NCI-H1436 treated with DMSO at 0.1 percent for 48 hours (cell line): ENCODE measurements at places on chromosomes 4 and X.

DNA sequence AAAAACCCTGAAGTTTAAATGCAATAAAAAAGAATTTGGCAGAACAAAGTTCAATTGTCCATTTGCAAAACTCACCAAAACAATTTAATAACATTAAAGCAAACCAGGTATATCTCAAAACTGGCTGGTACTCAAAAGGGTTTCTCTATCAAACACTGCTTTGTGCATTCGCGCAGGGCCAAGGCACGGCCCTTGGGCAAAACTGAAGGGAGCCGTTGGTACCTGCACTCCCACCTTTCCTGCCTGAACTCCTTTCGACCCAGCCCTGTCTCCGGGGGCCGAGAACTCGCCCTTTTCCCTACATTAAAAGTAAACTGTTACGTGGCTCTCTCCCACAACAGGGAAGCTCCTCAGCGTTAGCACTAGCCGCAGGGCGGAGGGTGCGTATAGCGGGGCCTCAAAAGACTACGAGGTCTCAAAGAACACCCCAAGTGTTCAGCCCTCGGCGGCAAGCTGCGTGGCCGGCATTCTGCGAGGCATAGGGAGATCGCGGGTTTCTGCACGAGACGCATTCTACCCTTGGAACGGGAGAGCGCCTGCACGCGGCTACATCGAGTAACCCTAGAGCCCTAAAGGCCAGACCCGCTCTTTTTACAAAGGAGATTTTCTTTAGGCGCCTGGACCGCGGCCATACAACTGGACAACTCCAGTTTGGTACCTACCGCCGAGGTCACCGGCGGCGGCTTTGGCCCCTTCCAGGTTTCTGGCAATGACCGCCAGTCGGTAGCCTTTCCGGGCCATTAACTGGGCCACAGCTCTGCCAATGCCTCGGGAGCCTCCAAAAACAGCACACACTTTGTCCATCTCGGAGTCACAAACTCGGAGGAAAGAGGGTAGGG, 550 bp downstream of the CBR4 start:
- DNase-seq = no peak

DNA sequence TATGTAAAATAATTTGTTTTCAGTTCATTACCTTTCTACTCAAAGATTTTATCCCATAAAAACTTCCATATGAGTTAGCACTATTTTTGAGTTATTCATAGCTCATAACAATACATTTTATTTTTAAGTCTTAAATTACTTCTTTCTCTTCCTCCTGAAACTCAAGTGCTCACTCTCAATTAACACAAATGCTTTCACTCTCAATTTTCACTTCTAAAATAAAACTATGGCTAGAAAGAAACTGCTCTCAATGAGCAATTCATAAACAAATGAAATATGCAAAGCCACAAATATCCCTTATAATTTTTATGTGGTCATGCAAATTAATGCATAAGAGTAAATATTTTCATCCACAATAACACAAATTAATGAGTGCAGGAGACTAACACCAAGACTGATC, 38.8 kb downstream of the MAML3 start:
- no peak for DNase-seq

GRCh38 chr4:188408244-188409030, 269.2 kb downstream of the TRIML1 start:
- DNase-seq = no peak

GRCh38 chr4:76470064-76470463, 35.0 kb downstream of the SHROOM3 start:
- no peak for DNase-seq

GRCh38 chr4:8910100-8910821, 38.6 kb upstream of the HMX1 start:
- DNase-seq = no peak

DNA sequence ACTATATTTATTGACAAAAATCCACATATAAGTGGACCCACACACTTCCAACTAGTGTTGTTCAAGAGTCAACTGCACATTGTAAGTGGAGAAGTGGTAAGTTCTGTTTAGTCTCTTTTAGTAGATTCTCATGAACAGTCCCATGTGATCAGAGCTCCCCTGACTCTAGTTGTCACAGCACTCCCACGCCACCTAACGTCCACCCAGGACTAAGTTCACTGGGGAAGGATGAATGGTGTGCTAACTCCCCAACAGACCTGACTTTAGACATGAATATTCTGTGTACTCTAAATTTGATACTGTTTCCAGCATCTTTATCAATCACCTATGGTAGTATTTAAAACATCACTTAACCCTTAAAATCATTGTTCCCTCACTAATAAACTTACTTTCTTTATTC, 59.8 kb downstream of the PACRGL start:
- DNase-seq = no peak

- DNase-seq = no peak
These were observed 26.7 kb downstream of the HTT-AS start for GRCh38 chr4:3047464-3048286.

GRCh38 chr4:82678051-82678450, 116.3 kb upstream of the TMEM150C start:
- DNase-seq = no peak

GRCh38 chrX:31423609-31424189, 351.9 kb upstream of the FTHL17 start:
- no peak for DNase-seq
